ENCODE measurements at places on chromosomes 4 and X. TPM values are rescaled to one million over a fixed set of nuclear protein-coding genes. Genes with fewer than 3 reads are reported as not detected.

The PHF8 gene
- total RNA-seq: 10.7 TPM

The FSTL5 gene
- not detected for total RNA-seq

The DCAF4L1 gene
- total RNA-seq: 0.19 TPM

The CTAG1B gene
- not detected for total RNA-seq

The BMP3 gene
- not detected for total RNA-seq

The TMEM47 gene
- 25.3 TPM for total RNA-seq

The RASGEF1B gene
- total RNA-seq: 3.0 TPM

The GATA1 gene
- total RNA-seq: not detected

The BTK gene
- 0.81 TPM for total RNA-seq

The MAGEA4 gene
- total RNA-seq: not detected

The FGG gene
- not detected for total RNA-seq

The PLA2G12A gene
- 52.5 TPM for total RNA-seq

The UGT2A1 gene
- not detected for total RNA-seq

The RHOXF2B gene
- not detected for total RNA-seq

- no peaks in the 10 kb centered on the region for H3K4me1 ChIP-seq
- peak overlapping the region; percentile 76 for H3K27ac ChIP-seq
- H3K4me3 ChIP-seq: no peak overlapping the region
- H3K27me3 ChIP-seq: no peaks in the 10 kb centered on the region
- no peak for DNase-seq
Measured at GRCh38 chr4:55080174-55080865, 45.1 kb downstream of the KDR start.

- no peak overlapping the region for H3K27ac ChIP-seq
- H3K4me3 ChIP-seq: no peak overlapping the region
Measured at GRCh38 chr4:52873861-52874343, 11.8 kb downstream of the RASL11B start.

DNA sequence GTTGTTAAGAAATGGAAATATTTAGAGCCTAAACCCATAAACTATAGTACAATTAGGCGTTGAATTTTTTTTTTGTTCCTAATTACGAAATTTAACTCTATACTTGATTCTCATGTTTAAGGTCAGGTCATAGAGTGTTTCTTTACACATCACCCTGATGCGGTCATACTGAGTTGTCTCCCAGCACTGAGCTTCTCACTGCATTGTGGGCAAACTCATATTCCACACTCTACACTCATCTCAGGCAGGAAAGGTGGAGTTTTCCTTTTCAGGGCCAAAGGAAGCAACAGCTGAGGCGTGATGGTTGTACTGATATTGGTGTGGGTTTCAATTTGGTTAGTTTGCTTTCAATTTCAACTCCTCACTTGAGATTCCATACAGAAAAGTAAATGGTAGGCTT lies 75.4 kb downstream of the FAT4 start:
- no peaks in the 10 kb centered on the region for H3K36me3 ChIP-seq
- H3K27ac ChIP-seq: peak overlapping the region; percentile 34
- H3K27me3 ChIP-seq: no peaks in the 10 kb centered on the region

DNA sequence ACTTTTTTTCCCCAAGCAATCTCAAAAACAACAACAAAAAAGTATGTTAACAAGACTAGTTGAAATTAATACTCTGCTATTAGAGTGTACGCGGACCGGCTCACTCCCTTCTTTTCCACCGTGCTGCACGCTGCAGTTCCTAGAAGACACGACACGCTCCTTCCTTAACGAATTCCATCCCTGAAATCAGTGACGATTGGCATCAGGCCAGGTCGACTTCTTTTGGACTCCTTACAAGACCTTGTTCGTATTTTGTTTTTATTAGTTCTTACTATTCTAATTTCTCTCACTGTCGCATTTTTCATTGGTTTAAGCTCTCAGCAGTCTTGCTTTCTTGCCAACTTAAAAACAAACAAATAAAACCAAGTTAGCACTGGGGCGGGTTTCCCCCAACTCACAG lies 175.8 kb upstream of the PITX2 start:
- H3K27ac ChIP-seq: no peak overlapping the region
- H3K36me3 ChIP-seq: no peaks in the 10 kb centered on the region
- H3K4me3 ChIP-seq: no peak overlapping the region
- DNase-seq: no peak
- H3K4me1 ChIP-seq: no peaks in the 10 kb centered on the region

GRCh38 chrX:112368371-112368770 lies 285.8 kb upstream of the TRPC5 start:
- no peak overlapping the region for H3K4me3 ChIP-seq
- H3K27me3 ChIP-seq: no peaks in the 10 kb centered on the region
- no peaks in the 10 kb centered on the region for H3K36me3 ChIP-seq
- H3K4me1 ChIP-seq: no peaks in the 10 kb centered on the region

- no peak for DNase-seq
- no peak overlapping the region for H3K27ac ChIP-seq
- H3K4me3 ChIP-seq: no peak overlapping the region
- no peaks in the 10 kb centered on the region for H3K36me3 ChIP-seq
- H3K27me3 ChIP-seq: no peaks in the 10 kb centered on the region
Measured at GRCh38 chr4:124290678-124291077, 421.9 kb downstream of the ANKRD50 start.

- no peaks in the 10 kb centered on the region for H3K27me3 ChIP-seq
- no peak overlapping the region for H3K27ac ChIP-seq
- H3K4me3 ChIP-seq: no peak overlapping the region
- H3K4me1 ChIP-seq: no peaks in the 10 kb centered on the region
- DNase-seq: no peak
- H3K36me3 ChIP-seq: no peaks in the 10 kb centered on the region
Measured at GRCh38 chr4:43607827-43608461, 715.4 kb downstream of the GRXCR1 start.

- H3K27ac ChIP-seq: peak overlapping the region; percentile 77
- H3K4me1 ChIP-seq: peaks cover 46% of the 10 kb centered on the region
- DNase-seq: peak; percentile 82
- H3K36me3 ChIP-seq: no peaks in the 10 kb centered on the region
- H3K4me3 ChIP-seq: peak overlapping the region; percentile 85
Measured at GRCh38 chr4:168631241-168632162, 134.7 kb downstream of the PALLD start.

- no peak overlapping the region for H3K27ac ChIP-seq
- H3K4me3 ChIP-seq: no peak overlapping the region
- no peaks in the 10 kb centered on the region for H3K4me1 ChIP-seq
- no peaks in the 10 kb centered on the region for H3K27me3 ChIP-seq
Measured at GRCh38 chrX:23952984-23953907, 45.4 kb downstream of the CXorf58 start.

GRCh38 chr4:74161666-74162450 lies 3.9 kb downstream of the MTHFD2L start:
- no peak overlapping the region for H3K4me3 ChIP-seq
- no peak for DNase-seq
- peaks cover 23% of the 10 kb centered on the region for H3K4me1 ChIP-seq
- H3K27ac ChIP-seq: peak overlapping the region; percentile 50
- peaks cover 15% of the 10 kb centered on the region for H3K36me3 ChIP-seq

DNA sequence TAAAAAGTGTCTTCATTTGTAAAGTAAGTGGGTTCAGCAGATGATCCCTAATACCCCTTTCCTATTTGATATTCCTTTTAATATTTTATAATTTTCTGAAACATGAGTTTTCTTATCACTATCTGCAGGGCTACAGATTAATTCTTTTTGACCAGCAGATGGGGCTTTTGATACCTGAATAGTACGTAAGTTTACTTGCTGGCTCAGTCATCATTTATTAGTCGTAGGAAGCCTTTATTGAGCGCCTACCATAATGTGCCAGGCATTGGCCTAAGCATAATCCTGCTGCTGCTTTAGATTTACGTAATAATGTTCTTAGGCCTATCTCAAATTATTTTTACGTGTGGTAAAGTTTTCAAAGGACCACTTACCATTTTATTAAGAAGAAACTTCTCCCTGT lies 33.1 kb downstream of the OSTC start:
- DNase-seq: no peak
- H3K27me3 ChIP-seq: no peaks in the 10 kb centered on the region
- H3K4me1 ChIP-seq: no peaks in the 10 kb centered on the region
- no peak overlapping the region for H3K27ac ChIP-seq

GRCh38 chr4:12692815-12693214 lies 791.3 kb downstream of the RAB28 start:
- no peaks in the 10 kb centered on the region for H3K36me3 ChIP-seq
- no peak overlapping the region for H3K4me3 ChIP-seq
- no peak overlapping the region for H3K27ac ChIP-seq
- no peak for DNase-seq

- H3K4me3 ChIP-seq: no peak overlapping the region
- H3K27ac ChIP-seq: peak overlapping the region; percentile 74
- no peak for DNase-seq
- H3K36me3 ChIP-seq: no peaks in the 10 kb centered on the region
- H3K4me1 ChIP-seq: peaks cover 69% of the 10 kb centered on the region
Measured at GRCh38 chr4:153528705-153529485, 62.7 kb downstream of the TMEM131L start.

DNA sequence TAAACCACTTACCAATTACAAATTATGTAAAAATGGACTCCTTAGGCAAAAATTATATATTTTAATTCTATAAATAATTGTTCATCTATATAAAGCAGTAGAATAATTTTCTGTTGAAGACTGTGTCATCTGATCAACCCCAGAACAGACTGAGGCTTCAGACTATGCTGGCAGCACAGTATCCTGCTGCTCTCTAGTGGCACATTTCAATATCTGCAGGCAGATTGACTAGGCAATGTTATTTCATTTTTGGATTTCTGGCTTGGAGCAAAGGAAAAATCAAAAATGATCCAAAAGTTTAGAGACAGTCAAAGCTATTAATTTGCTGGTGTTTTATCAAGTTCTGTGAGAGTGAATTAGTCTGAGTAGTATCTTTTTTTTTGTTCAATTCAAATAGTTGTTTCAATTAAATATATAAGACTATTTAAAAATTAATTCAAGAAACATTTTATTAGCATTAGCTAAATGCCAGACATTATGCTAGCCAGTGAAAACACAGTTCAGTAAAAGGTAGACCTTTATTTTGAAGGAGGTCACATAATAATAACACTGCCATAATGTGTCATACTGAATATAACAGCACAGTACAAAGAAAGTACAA lies 21.3 kb upstream of the SULT1E1 start:
- no peaks in the 10 kb centered on the region for H3K4me1 ChIP-seq
- H3K4me3 ChIP-seq: no peak overlapping the region
- no peaks in the 10 kb centered on the region for H3K27me3 ChIP-seq
- H3K36me3 ChIP-seq: no peaks in the 10 kb centered on the region

DNA sequence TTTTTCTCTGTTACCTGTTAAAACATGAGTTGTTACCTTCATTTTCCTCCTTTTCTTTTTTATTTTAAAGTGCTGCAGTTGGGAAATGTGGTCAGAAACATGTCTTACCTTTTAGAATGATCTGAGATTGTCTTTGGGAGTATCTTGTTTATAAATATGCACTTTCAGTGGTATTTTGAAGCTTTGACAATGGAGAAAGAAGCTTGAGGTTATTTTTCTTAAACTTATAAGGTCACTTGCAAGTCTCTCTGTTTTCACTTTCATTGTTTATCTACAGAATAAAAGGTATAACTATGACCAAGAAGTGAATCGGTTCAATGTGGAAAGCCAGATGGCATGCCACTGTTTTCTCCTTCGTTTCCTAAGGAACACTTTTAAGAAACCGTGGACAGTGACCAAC lies 167.5 kb upstream of the SLC7A11 start:
- H3K4me3 ChIP-seq: no peak overlapping the region
- H3K27ac ChIP-seq: no peak overlapping the region
- H3K27me3 ChIP-seq: no peaks in the 10 kb centered on the region
- H3K36me3 ChIP-seq: no peaks in the 10 kb centered on the region
- no peaks in the 10 kb centered on the region for H3K4me1 ChIP-seq
- no peak for DNase-seq

GRCh38 chr4:92714640-92715039 lies 410.9 kb downstream of the GRID2 start:
- DNase-seq: no peak
- no peaks in the 10 kb centered on the region for H3K27me3 ChIP-seq
- no peak overlapping the region for H3K4me3 ChIP-seq
- no peak overlapping the region for H3K27ac ChIP-seq
- H3K4me1 ChIP-seq: no peaks in the 10 kb centered on the region

DNA sequence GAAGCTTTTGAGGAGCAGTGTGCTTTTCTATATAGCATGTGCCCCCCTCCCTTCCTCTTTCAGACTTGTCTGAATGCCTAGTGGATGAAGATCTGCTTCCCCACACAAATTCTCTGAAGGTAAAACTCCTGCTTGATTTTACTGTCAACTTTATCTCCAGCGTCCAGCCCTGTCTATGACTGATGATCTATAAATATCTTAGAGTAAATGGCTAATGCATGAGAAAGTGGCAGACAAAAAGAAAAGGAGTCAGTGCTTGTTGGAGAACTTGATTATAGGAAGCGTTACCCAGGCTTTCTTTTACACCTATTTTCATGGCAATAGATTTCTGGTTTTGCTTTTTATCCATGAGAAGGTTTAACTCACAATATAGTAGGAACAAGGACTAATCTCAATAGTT lies 168.3 kb upstream of the HS3ST1 start:
- no peaks in the 10 kb centered on the region for H3K36me3 ChIP-seq
- H3K4me1 ChIP-seq: no peaks in the 10 kb centered on the region
- H3K27ac ChIP-seq: no peak overlapping the region
- H3K4me3 ChIP-seq: no peak overlapping the region

- DNase-seq: no peak
- no peaks in the 10 kb centered on the region for H3K27me3 ChIP-seq
- no peak overlapping the region for H3K27ac ChIP-seq
- no peaks in the 10 kb centered on the region for H3K36me3 ChIP-seq
- no peaks in the 10 kb centered on the region for H3K4me1 ChIP-seq
- no peak overlapping the region for H3K4me3 ChIP-seq
Measured at GRCh38 chrX:154654372-154654771, 993 bp upstream of the CTAG2 start.

GRCh38 chr4:169059306-169060211 lies 49.5 kb upstream of the CBR4 start:
- peak overlapping the region; percentile 50 for H3K4me3 ChIP-seq
- H3K4me1 ChIP-seq: peaks cover 30% of the 10 kb centered on the region
- no peaks in the 10 kb centered on the region for H3K27me3 ChIP-seq
- peak; percentile 74 for DNase-seq
- H3K27ac ChIP-seq: peak overlapping the region; percentile 80

- no peak overlapping the region for H3K27ac ChIP-seq
- H3K4me3 ChIP-seq: peak overlapping the region; percentile 49
- no peaks in the 10 kb centered on the region for H3K27me3 ChIP-seq
Measured at GRCh38 chrX:125205918-125206665, 113.6 kb upstream of the TEX13C start.

DNA sequence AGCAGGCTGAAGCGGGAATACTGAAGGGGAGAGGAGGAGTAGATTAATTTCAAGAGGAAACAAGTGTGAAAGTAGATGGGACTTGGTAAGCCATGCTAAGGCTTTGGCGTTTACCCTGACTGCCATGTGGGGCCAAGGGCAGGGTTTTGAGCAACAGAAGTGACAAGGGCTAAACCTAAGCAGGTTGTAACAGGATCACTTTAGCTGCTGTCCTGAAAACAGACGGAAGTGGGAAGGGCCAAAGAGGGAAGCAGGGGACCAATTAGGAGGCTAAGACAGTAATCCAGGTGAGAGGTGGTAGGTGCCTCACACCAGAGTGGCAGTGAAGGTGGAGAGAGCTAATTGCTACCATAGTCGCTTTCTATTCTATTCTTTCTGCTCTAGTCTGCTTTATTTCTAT lies 166.5 kb downstream of the PJA1 start:
- no peak overlapping the region for H3K27ac ChIP-seq
- H3K4me1 ChIP-seq: peaks cover 5% of the 10 kb centered on the region
- no peak overlapping the region for H3K4me3 ChIP-seq
- H3K36me3 ChIP-seq: no peaks in the 10 kb centered on the region
